ENCODE measurements at places on chromosomes 13 and 19. TPM values are rescaled to one million over a fixed set of nuclear protein-coding genes. Genes with fewer than 3 reads are reported as not detected.

DNA sequence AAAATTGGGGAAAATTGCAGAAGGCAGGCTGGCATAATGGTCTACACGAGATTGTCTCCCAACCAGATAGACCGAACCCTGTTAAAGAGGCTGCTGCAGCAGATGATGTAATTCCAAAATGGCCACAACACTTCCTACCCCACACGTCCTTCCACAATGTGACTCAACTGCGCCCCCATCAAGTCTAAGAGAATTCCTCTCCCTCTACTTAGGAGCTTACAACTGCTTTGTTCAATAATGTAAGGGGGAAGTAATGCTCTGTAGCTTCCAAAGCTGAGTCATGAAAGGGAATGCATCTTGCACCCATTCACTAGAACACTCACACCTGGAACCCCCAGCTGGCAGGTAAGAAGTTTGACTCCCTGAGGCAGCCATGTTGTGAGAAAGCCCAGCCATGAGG, 117.8 kb upstream of the IRS2 start:
- H3K36me3 ChIP-seq: no peaks in the 10 kb centered on the region
- no peak overlapping the region for H3K4me3 ChIP-seq
- no peaks in the 10 kb centered on the region for H3K27me3 ChIP-seq
- DNase-seq: no peak
- no peaks in the 10 kb centered on the region for H3K4me1 ChIP-seq
- no peak overlapping the region for H3K27ac ChIP-seq

DNAAF3 gene
- 0.18 TPM for polyA plus RNA-seq

GRCh38 chr13:91078093-91078679, 269.3 kb upstream of the MIR17HG start:
- H3K27ac ChIP-seq: no peak overlapping the region
- no peaks in the 10 kb centered on the region for H3K36me3 ChIP-seq
- peak; percentile 29 for DNase-seq
- H3K27me3 ChIP-seq: no peaks in the 10 kb centered on the region
- H3K4me1 ChIP-seq: no peaks in the 10 kb centered on the region
- H3K4me3 ChIP-seq: no peak overlapping the region

CRX gene
- polyA plus RNA-seq: not detected

GRCh38 chr13:21420706-21421105, 38.4 kb downstream of the ZDHHC20 start:
- H3K27ac ChIP-seq: no peak overlapping the region
- H3K27me3 ChIP-seq: no peaks in the 10 kb centered on the region
- H3K4me1 ChIP-seq: no peaks in the 10 kb centered on the region
- DNase-seq: peak; percentile 47
- H3K36me3 ChIP-seq: no peaks in the 10 kb centered on the region
- H3K4me3 ChIP-seq: no peak overlapping the region

DNA sequence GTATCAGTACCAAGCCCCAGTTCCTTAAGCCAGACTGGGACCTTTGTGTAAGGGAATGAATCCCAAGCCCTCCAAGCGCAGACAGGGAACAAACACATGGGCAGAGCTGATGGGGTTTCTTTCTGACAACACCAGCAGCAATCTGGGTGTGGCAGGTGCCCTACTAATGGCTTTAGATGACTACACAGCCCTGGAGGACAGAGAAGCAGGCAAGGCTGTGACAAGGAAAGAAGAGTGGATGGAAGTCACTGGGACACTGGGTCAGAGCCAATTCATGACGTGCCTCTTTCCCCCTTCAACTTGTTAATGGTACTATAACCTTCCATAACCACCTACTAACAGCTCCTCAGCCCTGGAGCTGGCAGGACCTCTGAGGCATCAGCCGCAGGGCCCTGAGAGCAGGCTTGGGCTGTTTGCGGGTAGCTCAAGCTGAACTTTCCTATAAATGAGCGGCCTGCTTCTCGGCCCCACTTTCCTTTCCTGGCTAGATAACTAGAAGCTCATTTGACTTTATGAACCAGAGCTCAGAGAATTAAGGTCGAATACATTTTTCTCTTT, 38.9 kb downstream of the RASL11A start:
- no peaks in the 10 kb centered on the region for H3K4me1 ChIP-seq
- no peaks in the 10 kb centered on the region for H3K27me3 ChIP-seq
- DNase-seq: no peak
- no peak overlapping the region for H3K4me3 ChIP-seq
- H3K27ac ChIP-seq: no peak overlapping the region

DNA sequence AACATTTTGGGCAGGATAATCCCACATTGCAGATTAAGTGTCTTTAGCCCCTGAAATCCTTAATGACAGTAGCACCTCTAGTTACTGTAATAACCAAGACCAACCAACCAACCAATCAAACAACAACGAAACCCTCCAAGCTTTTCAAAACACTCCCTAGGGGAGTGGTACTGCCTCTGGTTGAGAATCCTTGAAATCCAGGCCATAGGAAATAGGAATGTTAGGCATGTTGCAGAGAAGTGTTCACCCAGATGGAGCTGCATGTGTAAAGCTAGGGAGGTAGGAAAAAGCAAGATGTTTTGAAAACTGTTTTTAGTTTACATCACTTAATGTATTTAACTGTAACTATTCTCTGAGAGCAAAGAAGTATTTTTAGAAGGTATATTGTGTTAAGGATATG, 4.5 kb downstream of the LACC1 start:
- H3K36me3 ChIP-seq: no peaks in the 10 kb centered on the region
- H3K4me3 ChIP-seq: no peak overlapping the region
- H3K27ac ChIP-seq: no peak overlapping the region
- no peaks in the 10 kb centered on the region for H3K27me3 ChIP-seq
- no peaks in the 10 kb centered on the region for H3K4me1 ChIP-seq
- DNase-seq: no peak

DNA sequence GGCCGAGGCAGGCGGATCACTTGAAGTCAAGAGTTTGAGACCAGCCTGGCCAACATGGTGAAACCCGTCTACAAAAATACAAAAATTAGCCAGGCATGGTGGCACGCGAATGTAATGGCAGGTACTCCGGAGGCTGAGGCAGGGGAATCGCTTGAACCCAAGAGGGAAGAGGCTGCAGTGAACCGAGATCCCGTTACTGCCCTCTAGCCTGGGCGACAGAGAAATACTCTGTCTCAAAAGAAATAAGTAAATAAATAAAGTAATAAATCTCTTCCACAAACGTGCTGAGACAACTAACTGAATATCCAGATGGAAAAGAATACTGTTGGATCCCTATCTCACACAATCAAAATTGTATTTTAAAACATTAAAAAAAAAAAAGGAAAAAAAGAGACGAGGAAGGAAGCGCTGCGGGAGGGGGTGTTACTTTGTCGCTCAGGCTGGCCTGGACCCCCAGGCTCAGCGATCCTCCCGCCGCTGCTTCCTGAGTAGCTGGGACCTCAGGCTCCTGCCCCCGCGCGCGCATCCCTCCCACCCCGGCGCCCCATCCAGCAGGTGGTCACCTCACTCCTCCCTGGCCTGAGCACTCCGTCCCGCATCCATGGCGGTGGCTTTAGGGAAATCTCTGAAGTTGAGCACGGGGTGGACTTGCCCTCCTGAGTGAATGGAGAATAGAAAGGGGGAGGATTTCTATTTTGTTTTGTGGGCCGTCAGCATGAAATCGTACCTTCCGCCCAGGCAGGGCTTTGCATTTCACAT, 628 bp upstream of the ZNF813 start:
- no peaks in the 10 kb centered on the region for H3K36me3 ChIP-seq
- no peaks in the 10 kb centered on the region for H3K27me3 ChIP-seq
- peak overlapping the region; percentile 77 for H3K4me3 ChIP-seq
- H3K4me1 ChIP-seq: no peaks in the 10 kb centered on the region
- DNase-seq: no peak

GRCh38 chr13:37138169-37138568, 32.7 kb upstream of the CSNK1A1L start:
- H3K4me3 ChIP-seq: no peak overlapping the region
- H3K36me3 ChIP-seq: no peaks in the 10 kb centered on the region
- H3K27ac ChIP-seq: no peak overlapping the region

GARIN5A gene
- 0.11 TPM for polyA plus RNA-seq

DNA sequence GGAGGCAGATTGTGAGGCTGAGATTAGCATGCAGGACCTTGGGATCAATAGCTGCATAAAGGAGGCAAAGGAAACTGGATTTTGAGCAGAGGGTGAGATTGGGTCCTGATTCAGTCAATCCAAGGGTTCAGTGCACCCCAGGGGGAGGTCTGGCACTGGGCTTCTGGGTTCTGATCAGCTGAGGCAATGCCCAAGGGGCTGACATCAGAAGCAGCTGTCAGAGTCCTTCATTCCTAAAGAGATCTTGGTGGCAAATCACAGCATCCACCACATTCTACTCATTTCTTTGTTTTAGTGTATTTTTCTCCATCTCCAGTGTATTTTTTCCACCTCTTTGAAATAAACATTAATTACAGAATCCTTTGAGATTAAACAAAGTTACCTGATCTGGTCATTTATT, 5.4 kb upstream of the LYPD5 start:
- no peak for DNase-seq
- no peaks in the 10 kb centered on the region for H3K4me1 ChIP-seq
- no peaks in the 10 kb centered on the region for H3K27me3 ChIP-seq
- no peak overlapping the region for H3K4me3 ChIP-seq

GRCh38 chr19:58560007-58560887, 1.8 kb upstream of the UBE2M start:
- peaks cover 10% of the 10 kb centered on the region for H3K4me1 ChIP-seq
- peaks cover 8% of the 10 kb centered on the region for H3K36me3 ChIP-seq
- H3K27ac ChIP-seq: peak overlapping the region; percentile 100
- DNase-seq: no peak
- H3K27me3 ChIP-seq: no peaks in the 10 kb centered on the region

- H3K27ac ChIP-seq: peak overlapping the region; percentile 50
- no peaks in the 10 kb centered on the region for H3K27me3 ChIP-seq
- no peaks in the 10 kb centered on the region for H3K36me3 ChIP-seq
- DNase-seq: no peak
Observed at GRCh38 chr19:38255383-38256014, 675 bp downstream of the PPP1R14A start.

UPK1A gene
- 0.27 TPM for polyA plus RNA-seq

GRCh38 chr19:53977429-53977990, 13.9 kb upstream of the CACNG6 start:
- no peaks in the 10 kb centered on the region for H3K36me3 ChIP-seq
- no peak overlapping the region for H3K27ac ChIP-seq
- H3K27me3 ChIP-seq: peaks cover 7% of the 10 kb centered on the region
